IPS-NIHi11 (cell line): ENCODE measurements at places on chromosomes 12 and 14.
A peak's percentile ranks its signal among the peaks of the same experiment; 100 is the strongest.

DNA sequence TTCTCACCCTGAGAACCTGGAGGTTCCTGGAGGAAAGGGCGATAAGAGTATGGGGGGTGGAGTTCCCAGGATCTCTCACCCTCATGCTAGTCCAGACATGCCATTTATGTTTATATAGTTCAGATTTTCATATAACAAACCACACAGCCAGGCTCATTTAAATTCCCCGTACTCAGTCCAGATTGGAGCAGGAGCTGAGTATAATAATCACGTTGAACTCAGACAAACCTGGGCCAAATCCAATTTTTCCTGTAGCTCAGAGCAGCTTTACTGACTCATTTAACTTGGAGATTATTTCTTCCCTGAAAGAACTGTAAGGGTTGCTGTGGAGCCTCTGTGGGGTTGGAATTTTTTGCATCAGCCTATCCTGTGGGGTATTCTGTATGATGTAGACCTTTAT is 660.8 kb downstream of the TMEM121 start:
- DNase-seq, result no peak

DNA sequence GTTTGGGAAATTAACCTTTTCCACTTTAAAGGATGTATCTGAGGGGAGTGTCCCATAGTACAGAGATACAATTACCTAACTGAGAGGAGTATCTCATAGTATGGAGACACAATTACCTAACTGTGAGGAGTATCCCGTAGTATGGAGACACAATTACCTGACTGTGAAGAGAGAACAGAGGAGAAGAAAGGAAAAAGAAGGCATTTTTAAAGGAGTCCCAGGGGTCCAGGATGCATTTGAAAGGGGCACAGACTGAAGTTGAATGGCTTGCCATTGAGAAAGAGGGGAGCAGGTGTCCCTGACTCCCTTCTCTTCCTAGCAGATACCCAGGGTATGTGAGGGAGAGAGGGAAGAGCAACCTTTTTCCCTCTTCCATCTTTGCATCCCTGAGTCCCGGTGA is 17.9 kb downstream of the KLRF2 start:
- no peak for DNase-seq

GRCh38 chr14:93031505-93032315 is 84.0 kb downstream of the ITPK1 start:
- DNase-seq, result no peak

- peak; percentile 79 for DNase-seq
These were observed 57.9 kb upstream of the FICD start for GRCh38 chr12:108457006-108457733.

DNA sequence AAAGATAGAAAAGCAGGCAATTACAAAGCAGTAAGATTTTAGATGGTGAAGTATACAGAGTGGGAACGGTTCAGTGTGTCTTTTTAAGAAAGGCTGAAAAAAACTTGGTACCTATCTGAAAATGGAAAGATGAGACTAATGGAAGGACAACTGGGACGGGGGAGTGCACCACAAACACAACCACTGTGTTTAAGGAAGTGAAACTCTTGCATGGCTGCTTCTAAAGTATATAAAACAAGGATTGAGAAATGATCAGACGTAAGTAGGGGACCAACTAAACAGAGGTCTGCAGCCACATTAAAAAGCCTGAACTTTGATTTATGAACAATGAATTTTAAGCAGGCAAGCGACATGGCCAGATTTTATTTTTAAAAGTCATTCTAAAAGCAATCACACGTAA is 328.6 kb downstream of the MDGA2 start:
- no peak for DNase-seq
